WTC11 (cell line): ENCODE measurements at places on chromosomes 4 and X.

DNA sequence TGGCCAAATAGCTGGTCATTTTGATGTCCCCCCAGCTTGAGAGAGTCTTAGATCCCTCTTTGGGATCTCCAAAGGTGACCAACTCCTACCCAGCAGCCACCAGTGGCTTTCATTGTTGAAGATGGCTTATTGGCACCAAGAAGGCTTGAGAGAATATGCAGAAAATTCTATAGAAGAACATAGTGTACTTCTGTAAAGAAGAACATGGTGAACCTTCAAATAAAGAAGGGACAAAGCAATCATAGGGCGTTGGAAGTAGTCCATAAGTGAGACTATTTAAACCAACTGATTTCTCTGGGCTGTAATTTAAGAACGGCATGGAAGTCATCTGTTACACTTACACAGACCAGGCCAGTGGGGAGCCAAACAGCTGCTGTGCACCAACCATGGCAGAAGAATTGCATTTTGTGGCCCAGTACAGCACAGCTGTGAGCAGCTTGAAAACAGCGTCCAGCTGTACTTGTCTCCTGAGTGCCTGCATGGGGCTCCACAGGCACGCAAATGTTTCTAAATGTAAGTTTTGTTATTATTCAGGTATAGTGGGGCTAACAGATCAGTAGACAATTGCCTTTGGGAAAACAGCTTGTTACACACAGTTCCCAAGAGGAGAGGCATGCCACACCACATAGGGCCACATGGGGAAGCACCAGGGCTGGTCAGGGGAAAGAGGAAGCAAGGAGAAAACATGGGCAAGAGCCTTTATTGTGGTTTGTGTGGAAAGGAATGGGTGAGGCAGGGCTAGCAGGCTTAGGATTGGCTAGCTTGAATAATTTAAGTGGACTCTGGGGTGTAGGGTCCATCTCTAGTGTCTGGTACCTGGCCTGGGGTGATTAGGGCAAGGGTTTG is 125.0 kb downstream of the ARHGAP6 start:
- peak; percentile 9 for DNase-seq

GRCh38 chr4:139266583-139267257 is 13.3 kb downstream of the MGARP start:
- DNase-seq, result no peak

- no peak for DNase-seq
These were observed 6.1 kb upstream of the SMPX start for GRCh38 chrX:21764008-21764407.

GRCh38 chrX:46477435-46477834 is 67.8 kb downstream of the ZNF674 start:
- DNase-seq, result no peak

DNA sequence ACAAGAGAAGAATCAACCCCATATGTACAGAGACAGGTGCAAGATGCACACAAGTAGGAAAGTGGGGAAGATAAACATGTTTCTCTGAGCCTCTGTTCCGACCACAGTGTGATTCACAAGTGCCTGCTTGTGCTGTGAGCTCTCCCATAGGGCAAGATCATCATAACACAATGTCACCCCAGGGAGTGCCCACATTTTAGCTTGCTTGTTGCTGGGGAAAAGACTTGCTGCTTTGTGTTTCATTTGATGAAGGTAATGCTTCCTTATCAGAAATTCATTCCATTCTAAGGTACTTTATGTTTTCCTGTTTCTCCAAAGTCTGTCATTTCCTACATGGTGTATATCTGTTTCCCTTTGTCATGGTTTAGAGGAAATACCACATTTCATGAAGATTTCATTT is 304.5 kb upstream of the DIPK2B start:
- no peak for DNase-seq

GRCh38 chr4:68082758-68083157 is 46.9 kb downstream of the TMPRSS11F start:
- no peak for DNase-seq

GRCh38 chr4:175330652-175331051 is 412.5 kb downstream of the ADAM29 start:
- DNase-seq, result no peak

DNA sequence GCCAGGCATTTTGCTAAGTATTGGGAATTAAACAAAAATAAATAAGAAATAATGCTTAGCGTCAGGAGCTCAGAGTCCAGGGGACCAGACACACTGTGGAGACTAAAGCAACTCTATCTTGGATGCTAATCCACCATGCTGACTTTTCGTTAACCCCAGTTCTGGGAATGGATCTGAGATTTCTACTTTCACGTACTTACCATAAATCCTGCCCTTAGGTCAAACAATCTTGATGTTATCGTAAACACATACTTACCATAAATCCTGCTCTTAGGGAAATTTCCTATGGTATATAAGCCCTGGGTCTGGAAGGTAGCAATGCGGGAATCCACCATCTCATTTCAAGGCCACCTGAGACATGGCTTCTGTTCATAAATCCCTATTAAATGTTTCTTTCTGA is 204.5 kb upstream of the IGFBP7 start:
- DNase-seq, result no peak

- DNase-seq, result no peak
These were observed 70.4 kb upstream of the NMU start for GRCh38 chr4:55706541-55706940.

GRCh38 chr4:182549356-182549755 is 306.2 kb downstream of the TENM3 start:
- DNase-seq, result no peak

DNA sequence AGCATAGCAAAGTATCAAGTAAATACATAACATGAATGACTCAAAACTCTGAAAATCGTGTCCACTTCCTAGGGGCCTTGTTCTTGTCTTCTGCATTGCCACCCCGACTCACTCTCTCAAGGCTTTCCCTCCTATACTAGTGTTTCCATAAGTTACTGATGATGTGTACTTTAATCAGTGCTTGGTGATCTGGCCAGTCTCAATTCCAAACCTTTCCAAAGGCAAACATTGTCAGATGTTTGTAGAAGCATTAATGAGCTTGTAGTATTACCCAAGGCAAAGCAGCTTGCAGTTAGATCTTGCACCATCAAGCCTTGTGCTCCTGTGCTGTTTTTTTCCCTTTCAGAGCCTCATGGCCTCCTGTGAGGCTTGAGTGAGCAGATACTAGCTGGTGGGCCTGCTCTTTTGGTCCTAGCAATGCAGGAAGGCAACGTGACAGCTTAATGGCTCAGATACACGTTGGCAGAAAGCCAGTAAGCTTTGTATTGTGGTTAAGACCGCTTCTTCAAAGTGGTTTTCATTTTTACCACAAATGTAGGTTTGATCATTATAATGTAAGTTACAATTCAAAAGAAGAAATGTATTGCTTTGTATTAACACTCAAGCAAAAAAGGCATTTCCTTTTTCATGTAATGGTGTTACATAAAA is 51.8 kb downstream of the RBPJ start:
- DNase-seq, result no peak
